NCI-H1436 (cell line): ENCODE measurements at places on chromosomes 7 and 10.

GRCh38 chr7:139821349-139822105, 7.5 kb upstream of the TBXAS1 start:
- DNase-seq: no peak

DNA sequence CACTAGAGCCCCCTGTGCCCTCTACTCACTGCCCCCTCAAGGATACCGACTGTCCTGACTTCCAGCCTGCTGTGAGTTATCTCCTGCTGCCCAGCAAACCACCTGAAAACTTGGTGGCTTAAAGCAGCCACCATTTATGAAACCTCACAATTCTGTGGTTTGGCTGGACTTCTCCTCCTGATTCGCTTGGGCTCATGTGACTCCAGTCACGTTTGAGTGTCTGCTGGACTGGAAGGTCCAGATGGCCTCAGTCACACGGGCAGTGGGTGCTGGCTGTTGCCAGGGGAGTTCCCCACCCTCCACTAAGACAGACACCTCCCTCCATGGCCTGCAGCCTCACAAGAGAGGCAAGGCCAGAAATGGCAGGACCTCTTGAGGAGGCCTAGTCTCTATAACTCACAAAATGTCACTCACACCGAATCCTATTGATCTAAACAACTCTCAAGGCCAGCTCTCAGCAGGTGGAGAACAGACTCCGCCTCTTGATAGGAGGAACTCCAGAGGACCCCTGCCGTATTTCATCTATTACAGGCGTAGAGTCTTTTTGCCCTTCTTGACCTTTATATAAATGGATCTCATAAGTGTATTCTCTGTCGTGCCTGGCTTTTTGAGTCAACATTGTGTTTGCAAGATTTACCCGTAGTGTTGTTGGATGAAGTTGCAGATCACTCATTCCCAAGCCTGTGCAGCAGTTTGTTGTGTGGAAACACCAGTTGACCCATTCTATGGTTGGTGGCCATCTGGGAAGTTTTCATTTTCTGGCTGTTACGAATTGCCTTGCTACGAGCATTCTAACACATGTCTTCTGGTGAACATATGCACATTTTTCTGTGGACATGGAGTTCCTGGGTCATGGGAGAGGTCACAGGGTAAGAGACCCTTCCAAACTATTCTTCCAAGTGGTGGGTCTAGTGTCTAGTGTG, 48.3 kb downstream of the ZMIZ1 start:
- no peak for DNase-seq

DNA sequence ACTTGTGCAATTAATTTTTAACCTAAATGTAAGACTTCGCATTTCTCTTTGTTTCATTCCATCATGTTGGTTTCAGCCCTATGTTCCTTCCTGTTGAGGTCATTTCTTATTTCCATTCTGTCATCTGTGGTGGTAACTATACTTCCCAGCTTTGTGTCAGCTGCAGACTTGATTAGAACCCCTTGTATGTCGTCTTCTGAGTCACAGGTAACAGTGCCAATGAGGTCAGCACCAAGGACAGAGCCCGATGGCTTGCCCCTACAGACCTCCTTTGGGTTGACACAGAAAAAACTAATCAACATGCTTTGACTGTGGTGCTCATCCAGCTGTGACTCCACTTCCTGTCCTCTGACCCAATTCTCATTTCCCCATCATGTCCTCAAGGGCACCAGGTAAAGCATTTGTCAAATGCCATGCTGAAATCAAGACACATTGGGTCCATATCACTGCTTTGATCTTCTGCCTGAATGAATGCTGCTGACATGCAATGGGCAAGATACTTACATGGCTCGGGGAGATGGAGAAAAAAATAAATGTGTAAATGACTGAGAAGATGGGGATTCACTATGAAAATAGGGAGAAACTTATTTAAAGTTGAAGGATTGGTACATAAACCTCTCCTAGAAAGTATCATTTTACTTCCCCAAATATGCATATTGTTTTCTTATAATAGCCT, 25.6 kb upstream of the CRTAC1 start:
- no peak for DNase-seq

DNA sequence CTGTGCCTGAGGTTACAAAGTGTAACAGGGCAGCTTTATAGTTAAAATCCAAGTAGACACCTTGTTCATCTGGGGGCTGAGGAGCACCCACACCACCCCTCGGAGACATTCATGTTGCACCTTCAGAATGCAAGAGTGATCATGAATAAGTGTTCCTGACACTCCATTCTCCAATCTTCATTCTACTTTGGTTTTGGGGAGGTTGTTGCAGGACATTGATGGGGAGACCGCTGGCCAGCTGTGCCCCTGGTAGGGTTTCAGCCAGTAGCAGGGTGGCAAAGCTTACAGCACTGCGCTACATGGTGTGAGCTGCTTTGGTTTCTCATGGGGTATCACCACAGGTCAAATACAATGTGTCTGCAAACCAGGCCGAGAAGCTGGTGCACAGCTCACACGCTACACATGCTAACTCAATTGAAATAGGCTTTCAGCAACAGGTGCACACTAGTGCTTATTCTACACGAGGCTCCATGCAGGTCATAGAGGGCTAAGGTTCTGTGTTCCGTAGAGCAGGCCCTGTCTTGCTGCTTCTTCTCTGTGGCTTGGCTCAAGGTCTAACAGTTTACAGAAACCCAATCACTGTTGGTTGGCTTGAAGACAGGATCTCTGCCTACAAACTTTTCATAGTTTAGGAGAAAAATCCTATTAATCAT, 317.4 kb upstream of the ZNF32 start:
- no peak for DNase-seq

DNA sequence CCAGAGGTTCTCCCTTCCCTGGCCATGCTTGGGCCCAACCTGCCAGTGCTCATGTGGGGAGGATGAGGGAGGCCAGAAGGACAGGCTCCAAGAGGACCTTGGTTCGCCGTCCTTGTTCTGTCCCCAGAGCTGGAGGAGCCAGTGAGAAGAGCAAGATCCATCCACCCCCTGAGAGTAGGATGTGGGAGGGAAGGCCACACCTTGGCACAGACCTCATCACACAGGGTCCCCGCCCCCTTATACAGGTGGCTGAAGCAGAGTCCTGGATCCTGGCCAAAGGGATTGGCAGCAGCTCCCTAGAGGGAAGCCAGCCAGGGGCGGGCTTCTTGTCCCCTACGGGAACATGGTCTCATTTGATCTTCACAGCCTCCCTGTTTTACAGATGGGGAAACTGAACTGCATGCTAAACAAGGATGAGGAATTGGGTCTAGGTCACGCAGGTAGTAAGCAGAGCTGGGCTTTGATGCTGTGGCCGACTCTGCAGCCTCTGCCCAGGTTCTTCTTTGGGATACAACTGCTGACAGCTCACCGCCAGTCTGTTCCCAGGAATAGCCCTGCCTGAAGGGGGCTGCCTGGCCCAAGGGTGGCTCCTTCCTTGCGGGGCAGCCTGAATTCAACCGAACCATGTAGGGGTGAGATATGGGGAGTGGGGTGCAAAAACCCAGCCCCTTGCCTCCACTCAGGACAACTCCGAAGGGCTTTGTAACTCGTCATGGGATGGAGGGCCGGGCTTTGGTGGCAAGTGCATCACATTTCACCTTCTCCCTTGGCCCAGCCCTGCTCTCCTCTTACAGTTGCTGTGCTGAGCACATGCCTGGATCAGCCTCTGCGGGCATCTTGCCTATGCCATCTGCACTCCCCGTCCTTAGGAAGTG, 62.2 kb upstream of the KDM7A start:
- peak; percentile 74 for DNase-seq

- DNase-seq: no peak
Observed at GRCh38 chr7:2256306-2257045, 14.4 kb downstream of the NUDT1 start.
